NCI-H345 (cell line): ENCODE measurements at places on chromosomes 16 and 17.

- DNase-seq = no peak
Measured at GRCh38 chr17:16325964-16326363, 27.3 kb downstream of the CENPV start.

DNA sequence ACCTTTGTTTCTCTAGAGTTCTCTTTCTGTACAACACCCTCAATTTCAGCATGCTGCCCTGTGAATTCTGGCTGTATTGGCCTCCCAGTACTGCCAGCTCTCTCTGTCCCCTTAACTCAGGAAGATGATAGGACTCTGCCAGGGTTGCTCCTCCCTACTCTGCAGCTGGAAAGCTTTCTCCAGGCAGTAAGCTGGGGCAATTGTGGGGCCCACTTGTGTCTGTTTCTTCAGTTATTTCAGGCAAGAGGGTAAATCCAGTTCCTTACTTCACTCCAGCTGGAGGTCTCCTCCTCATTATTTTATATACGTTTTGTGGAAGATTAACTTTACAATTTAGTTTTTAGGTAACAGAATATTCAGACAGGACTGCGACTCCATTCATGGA is 9.9 kb downstream of the C17orf100 start:
- no peak for DNase-seq

DNA sequence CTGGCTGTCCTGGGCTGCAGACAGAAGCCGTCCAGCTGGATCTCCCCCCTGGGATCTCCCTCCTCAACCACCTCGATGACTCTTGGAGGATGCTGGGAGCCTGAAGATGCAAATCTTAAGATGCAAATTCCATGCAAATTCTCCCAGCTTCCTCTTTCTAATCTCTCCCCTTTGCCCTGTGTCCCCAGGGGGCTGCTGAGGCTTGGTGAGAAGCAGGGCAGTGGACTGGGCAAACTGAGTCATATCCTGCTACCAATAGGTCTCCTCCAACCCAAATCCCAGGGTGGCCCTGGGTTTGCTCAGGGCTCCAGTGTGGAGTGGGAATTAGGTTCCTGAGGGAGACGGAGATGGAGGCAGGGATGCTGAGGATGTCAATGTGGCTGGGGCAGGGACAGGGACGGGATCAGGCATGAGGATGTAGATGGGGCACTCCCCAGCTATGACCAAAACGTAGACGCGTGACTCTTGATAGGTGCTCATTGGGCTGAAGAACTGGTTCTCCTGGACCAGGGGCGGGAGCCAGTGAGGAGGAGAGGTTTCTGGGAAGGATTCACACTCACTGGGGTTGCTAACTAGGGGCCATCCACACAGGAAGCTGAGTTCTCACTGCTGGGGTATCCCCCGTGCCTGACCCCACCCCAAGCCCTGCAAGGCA is 3.6 kb upstream of the ALOX12B start:
- DNase-seq = no peak

DNA sequence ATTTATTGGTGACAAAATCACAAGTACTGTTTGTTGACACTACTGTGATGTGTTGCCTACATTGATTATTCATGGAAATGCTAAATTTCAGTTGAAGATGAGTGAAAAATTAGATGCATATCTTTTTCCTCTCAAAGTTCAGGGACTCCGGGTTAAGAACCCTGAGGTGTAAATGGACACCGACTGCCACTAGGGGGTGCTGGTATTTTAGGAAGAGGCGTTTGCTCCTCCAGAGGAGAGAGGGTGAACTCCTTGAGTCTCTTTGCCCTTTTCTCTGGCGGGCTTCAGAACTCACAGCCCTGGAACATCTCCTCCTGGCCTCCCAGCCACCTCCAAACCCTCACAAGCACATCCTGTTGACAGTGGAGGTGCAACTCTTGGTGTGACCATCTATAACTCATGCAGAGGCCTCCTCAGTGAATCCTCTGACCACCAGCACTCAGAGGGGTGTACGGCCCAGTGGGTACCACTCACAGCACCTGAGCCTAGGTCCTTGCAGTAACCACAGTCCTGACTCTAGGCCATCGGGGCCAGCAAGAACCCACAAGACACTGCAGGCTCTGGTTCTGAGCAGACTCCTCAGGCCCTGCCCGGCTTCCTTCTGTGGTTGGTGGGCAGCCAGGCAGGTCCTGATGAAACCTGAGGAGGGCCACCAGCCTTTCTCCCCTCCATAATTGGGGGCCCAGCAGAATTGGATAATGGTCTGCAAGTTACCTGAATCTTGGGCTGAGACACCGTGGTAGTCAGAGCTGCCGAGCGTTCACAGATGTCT is 26.2 kb upstream of the PIK3R5 start:
- peak; percentile 38 for DNase-seq

DNA sequence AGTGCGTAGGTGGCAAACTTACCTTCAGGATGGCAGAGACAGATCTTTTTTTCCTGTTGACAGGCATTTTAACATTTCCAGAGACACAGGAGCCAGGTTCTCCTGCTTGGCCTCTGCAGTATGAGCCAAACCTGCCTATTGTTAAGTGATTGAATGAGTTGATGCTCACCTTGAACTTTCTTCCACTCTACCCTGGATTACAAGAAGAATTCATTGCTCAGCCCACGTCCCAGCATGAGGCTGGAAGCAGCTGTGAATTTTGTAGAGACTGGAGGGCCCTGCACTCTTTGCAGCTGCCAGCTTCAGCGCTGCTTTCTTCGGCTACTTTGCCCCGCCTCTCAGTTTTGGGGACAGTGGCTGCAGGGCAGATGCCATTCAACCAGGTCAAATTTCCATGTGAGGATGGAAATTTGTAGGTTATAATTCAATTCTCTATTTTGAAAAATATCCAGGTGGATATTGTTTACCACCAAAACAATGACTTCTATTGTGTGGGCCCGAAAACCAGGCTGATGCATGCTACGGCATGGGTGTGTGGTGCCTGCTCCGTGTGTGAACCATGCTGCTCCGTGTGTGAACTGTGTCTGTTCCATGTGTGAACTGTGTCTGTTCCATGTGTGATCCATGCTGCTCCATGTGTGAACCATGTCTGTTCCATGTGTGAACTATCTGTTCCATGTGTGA is 75.2 kb upstream of the METTL9 start:
- DNase-seq = no peak

GRCh38 chr17:11638700-11639265 is 40.5 kb downstream of the DNAH9 start:
- DNase-seq = no peak

DNA sequence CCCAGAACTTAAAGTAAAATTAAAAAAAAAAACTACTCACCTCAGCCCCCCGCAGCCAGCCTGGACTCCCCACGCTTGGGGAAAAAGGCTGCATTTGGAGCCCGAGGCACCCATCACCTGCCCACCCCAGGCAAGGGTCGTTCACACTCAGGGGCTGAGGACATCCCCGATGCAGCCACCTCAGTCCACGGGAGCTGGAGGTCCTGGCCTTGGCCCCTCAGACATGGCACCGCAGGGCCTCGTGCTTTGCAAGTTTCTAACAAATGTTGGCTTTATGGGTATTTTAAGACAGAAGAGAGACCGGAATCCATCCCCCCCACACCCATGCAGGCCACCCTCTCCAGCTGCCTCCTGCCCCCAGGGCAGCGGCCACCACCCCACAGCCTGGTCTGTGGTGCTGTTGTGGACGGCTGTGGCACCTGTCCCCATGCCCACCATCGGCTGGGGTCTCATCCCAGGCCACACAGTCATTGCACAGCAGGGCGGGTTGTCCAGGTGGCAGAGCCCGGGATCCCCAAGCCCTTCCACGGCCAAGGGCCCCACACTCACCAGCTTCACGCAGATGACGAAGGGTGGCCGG is 116.4 kb upstream of the ZNF750 start:
- no peak for DNase-seq

DNA sequence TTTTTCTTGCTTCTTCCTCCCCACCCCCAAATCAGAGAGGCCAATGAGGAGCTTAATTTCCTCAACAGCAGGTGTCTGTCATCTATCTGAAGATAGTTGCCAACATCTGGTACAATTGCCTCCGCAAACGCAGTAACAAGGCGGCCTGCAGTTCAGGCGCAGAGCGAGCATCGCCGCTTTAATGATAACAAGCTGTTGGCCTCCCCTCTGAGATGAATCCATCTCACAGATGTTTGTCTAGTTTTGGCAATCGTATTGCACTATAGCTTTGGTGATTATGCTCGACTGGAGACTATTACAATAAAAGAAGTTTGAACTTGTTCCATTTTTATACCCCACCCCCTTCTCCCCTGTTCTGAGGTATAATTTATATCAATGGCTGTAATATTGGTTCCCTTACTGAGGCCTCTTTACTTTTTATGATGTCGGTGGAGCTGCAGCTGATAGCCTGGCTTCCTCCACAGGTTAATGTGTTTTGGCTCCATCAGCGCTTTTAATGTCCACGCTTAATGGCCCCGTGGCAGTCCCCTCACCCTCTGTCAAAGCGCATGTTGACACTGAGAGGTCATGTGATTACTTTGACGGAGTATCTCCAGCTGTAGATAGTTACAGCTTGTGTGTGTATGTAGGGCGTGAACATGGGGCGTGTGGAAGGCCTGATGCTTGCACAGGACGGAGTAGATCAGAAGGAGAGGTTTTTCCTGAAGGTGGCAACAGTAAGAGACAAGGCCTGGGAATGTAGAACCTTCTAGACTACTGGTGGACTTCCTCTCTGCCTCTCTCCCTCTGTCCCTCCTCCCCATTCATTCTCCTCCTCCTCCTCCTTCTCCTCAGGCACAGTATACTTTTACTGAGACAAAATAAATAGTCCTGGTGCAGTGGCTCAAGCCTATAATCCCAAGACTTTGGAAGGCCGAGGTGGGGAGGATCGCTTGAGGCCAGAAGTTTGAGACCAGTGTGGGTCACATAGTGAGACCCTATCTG is 164.7 kb downstream of the MSI2 start:
- DNase-seq = peak; percentile 54

DNA sequence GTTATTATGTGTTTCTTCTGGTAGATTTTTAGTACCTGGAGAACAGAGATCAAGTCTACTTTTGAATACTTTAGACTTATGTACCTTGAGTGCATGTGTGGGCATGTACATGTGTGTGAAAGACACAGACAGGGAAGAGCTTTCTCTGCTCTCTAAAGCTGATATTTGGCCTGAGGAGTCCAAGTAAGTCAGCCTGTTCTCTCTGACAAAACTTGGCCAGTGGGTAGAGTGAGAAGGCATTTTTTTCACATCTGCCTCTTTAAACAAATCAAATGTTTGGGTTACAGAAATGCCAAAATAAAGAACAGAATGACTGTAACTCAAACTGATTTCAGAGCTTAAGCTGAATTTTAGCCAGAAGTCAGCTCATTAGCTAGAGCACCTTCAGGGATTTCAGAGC is 309.7 kb upstream of the DYNLRB2 start:
- no peak for DNase-seq

- DNase-seq = no peak
Measured at GRCh38 chr17:57905875-57906455, 49.2 kb downstream of the CUEDC1 start.

DNA sequence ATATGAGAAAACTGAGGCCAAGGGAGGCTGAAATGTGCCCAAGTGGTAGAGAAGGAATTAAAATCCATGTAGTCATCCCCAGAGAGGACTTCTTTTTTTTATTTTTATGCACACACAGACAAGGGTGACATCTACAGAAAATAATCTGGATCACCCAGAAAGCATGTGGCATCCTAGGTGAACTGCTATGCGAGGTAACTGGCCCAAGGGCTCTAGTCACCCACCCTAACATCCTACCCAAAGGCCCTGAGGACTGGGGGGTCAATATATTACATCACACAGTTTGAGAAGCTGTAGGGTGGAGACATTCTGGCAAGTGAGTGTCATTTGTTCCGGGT is 23.3 kb downstream of the TEX14 start:
- DNase-seq = no peak

DNA sequence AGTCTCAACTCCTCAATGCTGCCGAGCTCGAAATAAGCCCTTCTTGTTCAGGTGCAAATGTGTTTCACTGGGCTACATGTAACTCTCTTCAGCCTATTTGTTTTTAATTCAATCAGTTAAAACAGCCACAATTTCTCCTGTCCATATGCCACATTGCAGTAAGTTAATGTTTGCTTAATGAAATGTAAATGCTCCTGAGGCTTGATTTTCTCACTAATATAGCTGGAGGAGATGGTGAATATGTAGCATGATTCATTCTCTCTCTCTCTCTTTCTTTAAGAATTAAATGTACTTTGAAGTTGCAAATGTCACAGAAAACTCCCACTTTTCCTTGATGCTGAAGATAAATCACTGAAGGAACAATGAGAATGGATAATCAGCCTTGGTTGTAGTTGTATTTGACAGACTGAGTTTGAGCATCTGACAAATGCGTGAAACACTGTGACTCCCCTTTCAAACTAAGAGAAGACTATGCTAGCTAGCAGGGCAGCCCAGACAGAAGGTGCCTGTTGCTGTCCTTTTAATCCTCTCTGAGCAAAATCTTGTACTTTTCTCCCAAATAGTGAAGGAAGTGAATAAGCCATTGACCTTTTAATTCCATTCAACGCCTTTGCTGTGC is 161.8 kb downstream of the ANKFN1 start:
- DNase-seq = no peak

- no peak for DNase-seq
Measured at GRCh38 chr17:44807093-44807816, 22.8 kb downstream of the GJC1 start.

DNA sequence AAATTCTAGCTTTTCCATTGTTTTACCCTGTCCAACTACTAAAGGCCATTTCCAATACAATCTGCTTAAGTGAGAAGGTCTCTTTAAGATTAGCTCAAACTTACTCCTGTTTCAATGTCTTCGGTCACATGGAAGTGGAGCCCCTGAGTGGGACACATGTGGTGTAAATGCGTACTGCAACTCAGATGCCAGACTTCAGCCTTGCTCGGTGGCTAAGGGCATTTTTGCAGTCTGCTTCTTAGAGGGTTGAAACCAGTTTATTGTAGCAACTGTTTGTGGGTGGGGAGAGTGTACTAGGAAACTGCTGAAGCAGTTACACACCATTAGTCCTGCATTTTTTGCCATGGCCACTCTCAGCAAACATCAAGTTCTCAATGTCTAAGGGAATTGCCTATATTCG is 140.6 kb downstream of the PARN start:
- DNase-seq = no peak

- no peak for DNase-seq
Measured at GRCh38 chr17:31469959-31470358, 78.5 kb downstream of the RAB11FIP4 start.

- DNase-seq = peak; percentile 67
Measured at GRCh38 chr16:83715217-83715920, 92.4 kb upstream of the HSBP1 start.

DNA sequence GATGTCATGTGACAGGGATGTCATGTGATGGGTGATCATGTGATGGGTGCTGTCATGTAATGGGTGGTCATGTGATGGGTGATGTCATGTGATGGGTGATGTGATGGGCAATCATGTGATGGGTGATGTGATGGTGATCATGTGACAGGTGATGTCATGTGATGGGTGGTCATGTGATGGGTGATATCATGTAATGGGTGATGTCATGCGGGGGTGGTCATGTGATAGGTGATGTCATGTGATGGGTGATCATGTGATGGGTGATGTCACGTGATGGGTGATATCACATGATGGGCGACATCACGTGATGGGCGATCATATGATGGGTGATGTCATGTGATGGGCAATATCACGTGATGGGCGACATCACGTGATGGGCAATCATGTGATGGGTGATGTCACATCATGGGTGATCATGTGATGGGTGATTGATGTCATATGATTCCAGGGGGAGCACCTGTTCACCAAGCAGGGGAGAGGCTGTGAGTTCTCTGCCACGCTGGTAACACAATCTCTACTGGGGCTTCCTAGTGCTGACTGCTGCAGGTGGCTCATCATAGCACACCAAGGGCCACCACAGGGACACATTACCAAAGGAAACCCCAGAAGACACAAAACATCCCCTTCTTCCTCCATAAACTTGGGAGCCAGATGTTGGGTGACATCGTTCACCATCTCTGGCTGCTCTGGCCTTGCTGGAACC is 16.5 kb downstream of the CD300LB start:
- peak; percentile 54 for DNase-seq

- no peak for DNase-seq
Measured at GRCh38 chr17:17224137-17224536, 12.8 kb downstream of the FLCN start.
